T-cell (primary cell): ENCODE measurements at places on chromosomes 11 and 22.

- no peak for DNase-seq
Observed at GRCh38 chr11:36326524-36327419, 30.7 kb downstream of the PRR5L start.

DNA sequence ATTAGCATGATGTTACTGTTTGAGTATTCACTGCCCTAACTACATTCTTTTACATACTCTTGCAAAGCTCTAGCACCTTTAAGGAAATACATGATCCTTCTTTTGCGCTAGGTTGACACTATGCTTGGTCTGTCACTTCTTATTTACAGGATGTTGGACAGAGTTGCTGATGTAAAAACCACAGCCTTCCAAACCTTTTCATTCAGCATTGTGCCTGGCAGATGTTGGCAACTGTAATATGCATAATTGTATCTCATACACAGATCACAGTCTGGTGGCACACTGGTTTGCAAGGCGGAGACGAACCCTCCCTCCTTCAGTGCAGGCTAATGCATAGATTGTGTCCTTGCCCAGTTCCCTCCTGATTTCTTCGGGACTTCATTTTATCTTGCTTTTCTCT lies 224.1 kb downstream of the SNX19 start:
- no peak for DNase-seq

GRCh38 chr11:111542606-111543275 lies 2.2 kb downstream of the LAYN start:
- no peak for DNase-seq

- DNase-seq = no peak
Observed at GRCh38 chr11:110631551-110631950, 80.7 kb downstream of the ARHGAP20 start.

- no peak for DNase-seq
Observed at GRCh38 chr22:32515084-32515483, 40.5 kb downstream of the FBXO7 start.

- DNase-seq = no peak
Observed at GRCh38 chr11:45672593-45672992, 7.2 kb upstream of the CHST1 start.
